ENCODE measurements at places on chromosomes 1 and 21. TPM values are rescaled to one million over a fixed set of nuclear protein-coding genes. Genes with fewer than 3 reads are reported as not detected.

Gene LIN28A
- total RNA-seq, result not detected

Gene OR6K3
- not detected for total RNA-seq

Gene G0S2
- 0.85 TPM for total RNA-seq

Gene FCER1G
- 0.97 TPM for total RNA-seq

Gene KCNJ9
- total RNA-seq, result not detected

Gene CNR2
- total RNA-seq, result not detected

Gene LCE3E
- total RNA-seq, result not detected

Gene CYP2J2
- total RNA-seq, result 0.16 TPM

Gene TMEM82
- total RNA-seq, result not detected

Gene OPRD1
- not detected for total RNA-seq

Gene DUSP12
- 21.9 TPM for total RNA-seq

Gene IL23R
- total RNA-seq, result 0.24 TPM

Gene CAMK2N1
- total RNA-seq, result 30.5 TPM

Gene FAM72C
- total RNA-seq, result 0.24 TPM

Gene HRNR
- not detected for total RNA-seq

Gene XCL1
- total RNA-seq, result not detected

Gene PLA2G2D
- not detected for total RNA-seq

Gene CSMD2
- total RNA-seq, result 6.3 TPM

Gene TINAGL1
- total RNA-seq, result 3.2 TPM

Gene LEPR
- total RNA-seq, result 19.6 TPM

Gene LMX1A
- not detected for total RNA-seq

Gene NFIA
- total RNA-seq, result 2.4 TPM

Gene DNAJC28
- 1.5 TPM for total RNA-seq

Gene OLIG2
- not detected for total RNA-seq

Gene FMO5
- total RNA-seq, result 2.9 TPM
